ENCODE measurements at places on chromosomes 7 and 10.

DNA sequence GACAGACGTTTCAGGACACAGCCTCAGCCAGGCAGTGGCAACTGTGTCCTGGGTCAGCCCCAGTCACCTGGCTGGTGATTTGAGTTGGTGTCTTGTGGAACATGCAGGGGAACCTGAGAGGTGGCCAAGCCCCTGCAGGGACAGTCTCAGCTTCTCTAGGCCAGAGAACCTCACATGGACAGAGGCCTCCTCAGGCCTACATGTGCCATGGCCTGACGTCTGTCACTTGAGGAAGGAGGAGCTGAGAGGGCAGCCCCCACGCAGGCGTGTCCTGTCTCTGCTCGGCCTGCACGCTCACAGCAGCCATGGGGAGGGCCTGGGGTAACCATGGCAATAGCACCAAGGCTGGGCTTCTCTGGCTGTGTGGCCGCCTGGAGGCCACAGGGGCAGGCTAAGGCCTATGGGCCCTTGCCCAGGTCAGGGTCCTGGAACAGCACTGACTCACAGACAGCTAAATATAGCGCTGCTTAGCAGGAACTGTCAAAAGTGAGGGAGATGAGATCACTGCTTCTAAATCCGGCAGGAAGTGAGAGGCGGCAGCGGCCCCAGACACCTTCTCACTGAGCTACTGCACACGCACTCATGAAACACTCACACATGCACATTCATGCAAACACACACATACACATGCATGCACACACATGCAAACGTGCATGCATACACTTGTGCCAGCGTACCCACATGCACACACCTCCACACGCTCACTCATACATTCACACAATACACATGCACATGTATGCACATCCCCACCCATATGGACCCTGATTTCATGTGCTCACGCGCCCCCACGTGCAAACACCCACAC, 57.0 kb downstream of the YKT6 start:
- DNase-seq, result peak; percentile 23

GRCh38 chr10:59303018-59303417, 59.3 kb downstream of the FAM13C start:
- DNase-seq, result no peak

DNA sequence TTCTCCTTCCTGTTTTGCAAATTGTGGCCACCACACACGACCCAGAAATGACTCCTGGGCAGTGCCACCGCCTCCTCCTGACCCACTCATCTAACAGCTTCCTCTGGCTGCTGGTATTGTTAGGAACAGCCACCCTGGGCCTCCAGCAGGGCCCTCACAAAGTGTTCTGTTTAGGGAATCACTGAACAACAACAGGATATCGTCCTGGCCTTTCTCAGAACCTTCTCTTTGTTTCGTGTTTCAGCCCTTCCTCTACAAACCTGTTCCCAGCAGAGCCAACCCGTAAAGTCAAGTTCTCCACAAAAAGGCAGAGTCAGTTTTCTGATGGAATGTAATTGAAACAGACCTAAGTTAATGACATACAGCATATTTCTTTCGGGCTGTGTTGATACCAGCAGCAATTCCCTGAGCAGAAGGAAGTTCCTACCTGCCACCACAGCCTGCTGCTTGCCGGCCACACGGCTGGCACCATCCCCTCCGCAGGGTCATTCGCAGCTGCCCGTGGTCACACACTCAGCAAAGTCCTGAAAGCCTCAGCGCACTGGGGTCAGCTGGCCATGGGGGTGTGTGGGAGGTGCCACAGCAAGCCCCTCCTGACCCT, 91.7 kb upstream of the PITRM1 start:
- DNase-seq, result no peak

GRCh38 chr10:114140036-114140435, 34.0 kb downstream of the CCDC186 start:
- DNase-seq, result no peak

- no peak for DNase-seq
These were observed 791.4 kb downstream of the PCDH15 start for GRCh38 chr10:54009672-54010071.

DNA sequence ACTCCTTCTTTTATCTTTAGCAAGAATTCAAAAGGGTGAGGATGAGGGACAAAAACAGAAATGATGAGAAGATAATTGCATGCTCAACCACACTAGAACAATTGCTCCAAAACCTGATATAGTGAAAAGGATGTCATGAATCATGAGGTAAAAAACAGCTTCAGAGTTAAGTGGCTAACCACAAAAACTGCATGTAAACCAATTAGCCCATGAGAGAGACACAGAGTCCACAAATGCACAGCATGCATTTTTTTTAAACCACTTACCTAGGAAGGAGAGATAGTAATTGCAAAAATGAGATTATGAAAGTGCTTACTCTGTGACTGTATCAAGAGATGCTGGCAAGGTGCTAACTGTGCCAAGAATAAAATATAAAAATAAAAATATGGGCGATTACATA, 132.9 kb downstream of the MBL2 start:
- no peak for DNase-seq

DNA sequence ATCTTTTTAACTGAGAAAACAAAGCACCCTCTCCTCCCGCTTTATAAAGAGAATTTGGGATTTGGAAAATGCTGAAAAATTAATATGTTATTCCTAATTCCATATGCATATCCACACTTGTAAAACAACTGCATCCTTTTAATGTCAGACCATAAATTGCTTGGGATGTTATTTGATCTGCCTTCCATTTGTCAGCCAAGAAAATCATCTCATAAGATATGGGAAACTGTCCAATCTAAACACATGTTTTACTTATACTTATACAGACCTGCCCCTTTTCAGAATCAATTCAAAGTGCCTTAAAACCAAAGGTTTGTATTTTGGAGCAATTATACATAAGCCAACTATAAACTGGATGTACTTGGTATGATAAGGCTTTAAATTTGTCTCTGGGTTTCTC, 595.5 kb upstream of the PFKP start:
- no peak for DNase-seq

DNA sequence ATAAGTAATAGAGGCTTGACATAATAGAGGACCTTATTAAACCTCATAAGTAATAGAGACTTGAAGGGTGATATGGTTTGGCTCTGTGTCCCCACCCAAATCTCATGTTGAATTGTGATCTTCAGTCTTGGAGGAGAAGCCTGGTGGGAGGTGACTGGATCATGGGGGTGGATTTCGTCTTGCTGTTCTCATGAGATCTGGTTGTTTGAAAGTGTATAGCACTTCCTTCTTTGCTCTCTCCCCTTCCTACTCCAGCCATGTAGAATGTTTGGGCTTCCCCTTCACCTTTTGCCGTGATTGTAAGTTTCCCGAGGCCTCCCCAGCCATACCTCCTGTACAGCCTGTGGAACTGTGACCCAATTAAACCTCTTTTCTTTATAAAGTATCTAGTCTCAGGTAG, 8.6 kb downstream of the KIFBP start:
- DNase-seq, result no peak

GRCh38 chr10:48710647-48711275, 26.1 kb downstream of the WDFY4 start:
- no peak for DNase-seq

GRCh38 chr10:58465629-58466028, 47.0 kb upstream of the BICC1 start:
- no peak for DNase-seq

- no peak for DNase-seq
These were observed 84.6 kb downstream of the VPS50 start for GRCh38 chr7:93316730-93317129.

GRCh38 chr10:119981826-119982225, 89.3 kb downstream of the SEC23IP start:
- DNase-seq, result no peak

Data from tibial nerve (tissue), 4 donors.